ENCODE measurements at places on chromosomes 4 and X.

GRCh38 chr4:41315862-41316261 is 59.1 kb downstream of the UCHL1 start:
- no peak for DNase-seq

GRCh38 chr4:72383439-72383838 is 185.6 kb downstream of the ADAMTS3 start:
- DNase-seq, result no peak

GRCh38 chrX:56746996-56747395 is 18.0 kb downstream of the NBDY start:
- DNase-seq, result no peak

- no peak for DNase-seq
Observed at GRCh38 chr4:84901173-84901572, 65.3 kb downstream of the WDFY3 start.

GRCh38 chr4:143362349-143363046 is 25.8 kb downstream of the GAB1 start:
- no peak for DNase-seq

GRCh38 chr4:133148690-133149363 is at the start of gene PCDH10:
Gene PCDH10, plus strand, starts transcription at chr4:133149294. Its CDS starts 847 bp downstream, at chr4:133150141.
- peak; percentile 67 for DNase-seq

- no peak for DNase-seq
Observed at GRCh38 chr4:97500423-97500822, 642.9 kb downstream of the STPG2 start.

GRCh38 chrX:107710617-107711391 is 64.8 kb downstream of the TSC22D3 start:
- peak; percentile 87 for DNase-seq

DNA sequence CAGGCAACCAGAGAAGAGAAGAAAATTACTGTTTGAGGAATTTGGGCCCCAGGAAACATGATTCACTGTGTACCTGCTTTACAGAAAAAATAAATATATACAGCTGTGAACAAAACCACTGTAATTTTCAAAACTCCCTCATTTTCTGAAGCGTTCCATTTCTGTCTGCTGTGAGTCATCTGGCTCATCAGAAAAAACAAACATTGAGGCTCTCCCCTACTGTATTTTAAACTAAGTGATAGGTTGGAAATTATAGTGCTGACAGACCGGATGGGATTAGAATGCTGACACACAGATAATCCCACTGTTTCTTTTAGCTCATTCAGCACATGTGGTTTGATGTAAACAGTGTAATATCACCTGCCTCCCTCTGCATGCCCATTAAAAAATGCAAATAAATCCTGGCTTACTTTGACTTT is 847.0 kb downstream of the TRIML1 start:
- no peak for DNase-seq

- DNase-seq, result no peak
Observed at GRCh38 chr4:183797011-183797444, 108.1 kb upstream of the STOX2 start.
